Activated CD8-positive, alpha-beta T cell treated with anti-CD3 and anti-CD28 coated beads, Interleukin-2, amount 10 ng/mL, durations not matched to agents 7 days and 5 days (primary cell): ENCODE measurements at places on chromosomes 11 and 22. TPM values are rescaled to one million over a fixed set of nuclear protein-coding genes. Genes with fewer than 3 reads are reported as not detected.
A peak's percentile ranks its signal among the peaks of the same experiment; 100 is the strongest.

DNA sequence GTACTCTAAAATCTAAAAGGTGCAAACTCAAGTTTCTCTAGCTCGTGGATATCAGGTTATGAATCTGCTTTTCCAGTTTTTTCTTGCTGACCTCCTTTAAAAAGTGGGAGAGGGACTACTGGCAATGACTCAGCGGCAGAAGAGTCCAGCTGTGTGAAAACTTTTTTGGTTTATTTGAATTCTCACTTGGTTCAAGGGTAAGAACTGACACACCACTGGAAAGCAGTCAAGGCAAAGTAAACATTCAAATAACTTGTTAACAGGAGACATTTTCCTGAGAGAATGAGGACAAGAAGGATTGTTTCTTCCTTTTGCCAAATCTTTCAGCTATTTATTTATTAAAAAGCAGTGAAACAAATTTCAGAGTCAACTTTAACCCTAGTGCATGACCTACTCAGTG, 36.1 kb downstream of the CDON start:
- DNase-seq, result no peak

DNA sequence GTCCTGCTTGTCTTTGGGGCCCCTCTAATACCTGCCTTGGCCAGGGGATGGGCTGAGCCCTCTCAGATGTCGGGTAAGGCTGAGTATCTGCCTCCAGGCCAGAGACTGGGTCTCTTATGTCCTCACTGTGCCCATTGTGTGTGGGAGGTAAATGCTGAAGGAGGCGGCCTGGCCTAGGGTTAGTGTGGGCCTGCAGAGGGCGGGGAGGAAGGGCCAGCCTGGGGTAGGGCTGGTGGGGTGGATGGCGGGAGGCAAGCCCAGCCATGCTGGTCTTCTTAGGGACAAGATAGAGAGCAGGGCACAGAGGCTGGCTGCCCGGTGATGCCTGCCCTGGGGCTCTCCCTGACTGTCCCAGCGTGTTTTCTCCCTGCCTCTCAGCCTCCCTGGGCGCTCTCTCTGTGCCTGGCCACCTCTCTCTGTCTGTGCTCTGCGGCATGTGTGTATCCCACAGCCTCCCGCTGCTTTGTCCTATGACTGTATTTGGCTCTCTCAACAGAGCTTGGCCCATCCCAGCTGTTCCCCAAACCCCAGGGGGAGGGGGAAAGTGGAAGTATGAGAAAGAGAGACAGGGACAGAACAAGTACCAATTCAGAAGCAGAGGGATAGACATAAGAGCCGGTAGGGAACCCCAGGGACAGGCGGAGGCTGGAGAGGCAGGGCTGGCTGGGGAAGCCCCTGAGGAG, 57.0 kb downstream of the PDE2A start:
- DNase-seq, result no peak

Gene WEE1
- total RNA-seq, result 75.1 TPM

GRCh38 chr22:20607157-20607907, 99.9 kb downstream of the MED15 start:
- no peak for DNase-seq

- no peak for DNase-seq
These were observed 94.9 kb downstream of the FAR1 start for GRCh38 chr11:13763341-13763740.

Gene PNPLA5
- not detected for total RNA-seq

DNA sequence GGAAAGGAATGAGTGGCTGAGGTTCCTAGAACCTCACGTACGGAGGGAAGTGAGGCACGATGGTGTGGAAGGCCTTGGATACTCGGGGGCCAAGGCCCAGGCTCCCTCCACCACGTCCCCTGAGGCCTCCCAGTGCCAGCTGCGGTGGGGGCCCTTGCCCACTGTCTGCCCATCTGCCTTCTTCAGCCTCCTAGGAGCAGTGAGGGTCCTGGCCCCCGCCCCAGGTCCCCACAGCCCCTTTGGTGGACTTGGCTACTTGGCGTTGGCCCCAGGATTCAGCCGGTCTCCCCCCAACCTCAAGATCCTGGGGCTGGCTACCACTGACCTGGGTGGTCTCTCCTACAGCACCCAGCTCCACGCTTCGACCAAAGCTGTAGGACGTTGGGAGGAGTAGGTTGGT, 373.6 kb downstream of the TBC1D22A start:
- DNase-seq, result no peak

GRCh38 chr11:66467756-66468155, 1.1 kb downstream of the PELI3 start:
- DNase-seq, result peak; percentile 46

DNA sequence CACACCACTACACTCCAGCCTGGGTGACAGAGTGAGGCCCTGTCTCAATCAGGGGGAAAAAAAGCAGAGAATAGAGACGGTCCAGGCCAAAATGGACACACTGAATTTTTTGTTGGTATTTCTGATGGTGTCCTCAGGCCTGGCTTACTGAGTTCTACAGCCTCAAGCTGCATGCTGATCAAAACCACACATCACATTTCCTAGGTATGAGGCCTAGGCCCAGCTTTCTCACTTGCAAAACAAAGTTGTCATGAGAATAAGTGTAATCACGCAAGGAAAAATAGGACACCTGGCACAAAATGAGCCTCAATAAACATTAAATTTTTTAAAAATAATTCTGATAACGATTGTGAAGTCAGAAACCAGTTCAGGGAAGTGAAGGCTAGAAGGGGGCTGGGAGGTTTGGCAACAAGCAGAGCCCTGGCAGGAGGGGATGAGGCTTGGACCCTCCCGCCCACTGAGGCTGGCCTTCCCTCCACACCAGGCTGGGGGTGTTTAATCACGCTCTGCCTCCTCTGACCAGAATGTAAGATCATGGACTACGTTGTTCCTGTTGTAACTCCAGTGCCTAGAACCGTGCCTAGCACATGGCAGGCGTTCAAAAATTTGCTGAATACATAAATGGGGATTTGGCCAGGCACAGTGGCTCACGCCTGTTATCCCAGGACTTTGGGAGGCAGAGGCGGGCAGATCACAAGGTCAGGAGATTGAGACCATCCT, 18.1 kb downstream of the PACSIN2 start:
- DNase-seq, result no peak

Gene BACE1
- total RNA-seq, result 1.1 TPM
